GM13976 (cell line): ENCODE measurements at places on chromosomes 3 and 15.
A peak's percentile ranks its signal among the peaks of the same experiment; 100 is the strongest.

GRCh38 chr15:35833581-35833980 lies 287.6 kb upstream of the DPH6 start:
- DNase-seq: no peak

- DNase-seq: no peak
Observed at GRCh38 chr15:80090041-80090440, 30.6 kb downstream of the ZFAND6 start.

GRCh38 chr3:185176750-185177359 lies 24.0 kb upstream of the C3orf70 start:
- DNase-seq: peak; percentile 41

DNA sequence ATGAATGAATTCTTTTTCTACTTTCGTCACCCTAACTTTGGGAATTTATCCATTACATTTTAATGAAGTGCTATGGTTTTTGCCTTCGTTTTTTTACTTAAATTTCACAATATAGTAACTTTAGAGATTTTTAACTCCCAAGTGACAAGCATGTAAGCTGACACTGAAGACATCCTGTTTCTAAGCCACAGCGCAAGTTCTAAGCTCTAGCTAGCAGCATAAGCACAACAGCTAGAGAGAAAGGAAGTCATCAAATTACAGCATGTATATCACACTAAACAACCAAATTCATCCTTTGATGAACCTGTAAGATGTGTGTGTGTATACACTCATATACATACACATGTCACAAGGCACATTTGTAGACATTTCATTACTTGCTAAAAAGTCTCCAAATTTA lies 119.3 kb downstream of the P3H2 start:
- DNase-seq: no peak

GRCh38 chr3:126051741-126052140 lies 32.2 kb downstream of the SLC41A3 start:
- DNase-seq: no peak

DNA sequence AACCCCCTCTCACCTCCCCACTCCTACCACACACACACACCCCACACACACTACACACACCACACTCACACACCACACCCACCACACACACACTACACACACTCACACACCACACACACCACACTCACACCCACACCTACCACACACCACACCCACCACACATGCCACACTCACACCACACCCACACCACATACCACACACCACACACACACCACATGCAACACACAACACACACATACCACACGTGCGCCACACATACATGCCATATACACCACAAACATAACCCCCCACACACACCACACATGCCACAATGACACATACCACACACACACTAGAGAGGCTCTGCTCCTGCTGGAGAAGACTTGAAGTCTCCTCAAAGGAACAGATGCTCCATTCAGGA lies 5.9 kb upstream of the ITPKA start:
- DNase-seq: no peak

- peak; percentile 73 for DNase-seq
Observed at GRCh38 chr3:11059090-11059798, 66.7 kb downstream of the SLC6A1 start.

DNA sequence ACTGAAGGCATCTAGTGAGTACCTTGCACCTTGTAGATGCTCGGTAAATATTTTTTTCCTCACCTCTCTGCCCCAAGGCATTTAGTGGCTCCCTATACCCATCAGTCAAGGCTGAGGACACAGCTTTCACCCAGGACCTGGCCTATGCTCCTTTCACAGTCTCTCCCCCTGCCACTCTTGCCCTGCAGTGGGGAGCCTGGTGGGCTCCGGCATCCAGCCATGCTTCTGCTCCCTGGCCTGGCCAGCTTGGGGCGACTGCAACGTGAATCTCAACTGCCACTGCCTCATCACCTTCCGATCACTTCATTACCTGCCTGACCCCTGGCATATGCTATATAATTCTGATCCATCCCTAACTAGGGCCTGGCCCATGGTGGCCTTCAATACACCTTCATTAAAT lies 735 bp upstream of the CX3CR1 start:
- no peak for DNase-seq

DNA sequence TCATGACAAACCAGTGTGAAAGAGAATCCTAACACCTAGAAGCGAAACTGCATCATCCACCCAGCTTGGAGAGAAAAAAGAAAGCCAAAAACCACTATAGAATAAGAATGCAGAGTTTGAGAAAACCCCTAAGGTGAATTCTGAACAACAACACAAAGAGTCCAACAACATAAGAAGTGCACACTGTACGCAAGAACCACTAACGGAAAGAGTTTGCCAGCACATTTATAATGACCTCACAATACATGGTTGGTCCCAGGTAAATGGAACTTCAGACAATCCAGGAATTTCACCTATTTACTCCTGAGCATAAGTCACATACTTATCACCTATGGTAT lies 128.3 kb upstream of the BHLHE40 start:
- DNase-seq: peak; percentile 40

- no peak for DNase-seq
Observed at GRCh38 chr15:66679657-66680108, 22.4 kb upstream of the SMAD6 start.

GRCh38 chr3:30340500-30340899 lies 265.9 kb upstream of the TGFBR2 start:
- no peak for DNase-seq

GRCh38 chr15:92385096-92385495 lies 8.6 kb upstream of the ST8SIA2 start:
- no peak for DNase-seq

- DNase-seq: no peak
Observed at GRCh38 chr3:11692532-11692813, 48.8 kb upstream of the VGLL4 start.

DNA sequence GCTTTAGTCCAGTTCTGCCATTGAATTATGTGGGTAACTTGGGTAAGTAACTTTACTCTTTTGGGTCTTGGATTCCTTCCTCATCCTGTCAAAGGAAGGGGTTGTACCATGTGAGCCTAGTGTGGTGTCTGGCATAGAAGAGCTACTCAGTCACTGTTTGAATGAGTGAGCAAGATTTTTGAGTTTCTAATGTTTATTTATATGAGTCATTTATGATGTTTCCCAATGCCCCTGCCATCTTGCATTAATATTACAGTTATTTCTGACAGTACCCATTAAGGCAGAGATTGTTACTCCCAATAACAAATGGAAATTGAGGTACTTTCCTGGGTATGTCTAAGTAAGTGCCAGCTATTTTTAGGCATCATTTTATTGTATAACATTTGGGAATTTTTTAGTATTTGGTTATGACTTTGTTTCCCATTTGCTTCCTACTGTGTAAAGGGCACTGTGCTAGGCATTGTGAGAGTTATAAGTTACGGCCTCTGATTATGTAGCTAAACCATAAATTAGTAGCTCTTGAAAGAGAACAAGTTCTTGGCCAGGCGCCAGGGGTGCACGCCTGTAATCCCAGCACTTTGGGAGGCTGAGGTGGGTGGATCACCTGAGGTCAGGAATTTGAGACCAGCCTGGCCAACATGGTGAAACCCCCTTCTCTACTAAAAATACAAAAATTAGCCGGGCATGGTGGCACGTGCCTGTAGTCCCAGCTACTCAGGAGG lies 23.5 kb downstream of the NR1D2 start:
- DNase-seq: no peak

DNA sequence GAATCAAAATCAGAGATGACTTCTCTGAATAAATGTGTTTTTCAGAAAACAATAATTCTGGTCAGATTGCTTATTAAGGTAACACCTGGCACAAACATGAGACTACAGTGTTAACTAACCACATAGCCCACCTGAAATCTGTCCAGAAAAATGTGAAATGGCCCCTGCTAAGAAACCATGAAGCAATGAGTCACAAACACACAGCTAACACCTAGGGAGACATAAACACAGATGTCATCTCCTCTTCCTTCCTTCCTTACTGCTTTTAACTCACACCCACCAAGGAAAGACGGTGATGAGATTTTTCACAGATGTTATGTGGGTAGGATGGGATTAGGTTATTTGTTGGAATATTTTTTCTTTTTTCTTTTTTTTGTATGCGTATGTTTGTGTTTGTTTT lies 315.0 kb upstream of the STAC start:
- no peak for DNase-seq

- DNase-seq: no peak
Observed at GRCh38 chr3:148227534-148227933, 470.2 kb upstream of the AGTR1 start.

- peak; percentile 72 for DNase-seq
Observed at GRCh38 chr3:13461169-13462124, 18.7 kb upstream of the HDAC11 start.

DNA sequence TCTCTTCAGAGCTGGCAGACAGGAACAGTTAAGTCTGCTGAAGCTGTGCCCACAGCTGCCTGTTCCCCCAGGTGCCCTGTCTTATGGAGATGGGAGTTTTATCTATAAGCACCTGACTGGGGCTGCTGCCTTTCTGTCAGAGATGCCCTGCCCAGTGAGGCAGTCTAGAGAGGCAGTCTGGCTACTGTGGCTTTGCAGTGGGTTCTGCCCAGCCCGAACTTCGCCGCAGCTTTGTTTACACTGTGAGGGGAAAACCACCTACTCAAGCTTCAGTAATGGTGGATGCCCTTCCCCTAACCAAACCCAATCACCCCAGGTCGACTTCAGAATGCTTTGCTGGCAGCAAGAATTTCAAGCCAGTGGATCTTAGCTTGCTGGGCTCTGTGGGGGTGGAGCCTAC lies 91.2 kb downstream of the SLC25A26 start:
- DNase-seq: no peak

DNA sequence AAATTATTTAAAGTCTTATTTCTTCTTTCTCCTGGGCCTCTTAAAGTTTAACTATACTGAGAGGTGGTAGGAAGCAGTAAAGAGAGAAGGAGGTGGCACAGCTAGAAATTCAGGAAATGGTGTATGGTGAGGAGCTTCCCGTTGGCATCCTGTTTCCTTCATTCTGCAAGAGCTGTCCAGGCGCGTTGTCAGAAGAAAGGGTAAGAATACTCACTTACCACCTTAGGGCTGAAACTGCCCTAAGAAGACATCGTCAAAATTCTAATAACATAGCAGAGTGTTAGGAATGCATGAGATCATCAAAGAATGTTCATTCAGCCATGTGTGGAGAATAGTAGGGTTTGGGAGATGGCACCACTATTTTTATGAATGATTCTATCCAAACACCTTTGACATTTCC lies 699.6 kb downstream of the MCTP2 start:
- DNase-seq: no peak

DNA sequence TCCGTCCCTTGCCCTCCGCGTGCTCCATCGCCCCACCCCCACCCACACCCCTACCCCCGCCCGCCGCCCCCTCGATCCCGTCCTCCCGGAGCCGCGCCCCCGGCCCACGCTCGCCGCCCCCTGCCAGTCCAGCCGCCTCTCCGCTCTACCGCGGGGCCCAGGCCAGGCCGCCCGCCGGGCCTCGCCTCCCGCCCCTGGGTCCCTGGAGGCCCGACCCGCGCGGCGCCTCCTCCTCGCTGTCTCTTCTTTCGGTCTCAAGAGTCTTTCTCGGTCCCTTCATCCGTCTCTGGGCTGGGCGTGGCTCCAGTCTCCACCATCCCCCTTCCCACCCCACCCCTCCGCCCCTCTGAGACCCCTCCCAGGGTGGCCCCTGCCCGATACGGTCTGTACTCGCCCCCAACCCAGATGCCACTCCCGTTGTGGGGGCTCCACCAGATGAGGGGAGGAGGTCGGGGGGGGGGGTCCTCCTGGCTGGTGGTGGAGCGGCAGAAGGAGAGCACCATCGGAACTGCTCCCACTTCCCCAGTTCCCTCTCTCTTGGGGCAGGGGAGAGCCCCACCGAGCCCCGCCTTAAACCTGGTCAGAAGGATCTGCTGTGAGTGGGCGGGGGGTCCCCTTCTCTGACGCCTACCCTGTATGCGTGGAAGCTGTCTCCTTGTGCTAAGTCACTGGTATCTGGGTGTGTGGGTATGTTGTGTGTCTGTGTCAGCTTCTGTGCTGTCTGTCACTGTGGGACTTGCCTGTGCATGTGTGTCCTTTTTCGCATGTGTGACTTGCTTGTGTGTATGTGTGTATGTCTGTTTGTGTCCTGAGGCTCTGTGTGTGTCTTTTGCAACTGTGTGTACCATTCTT lies 1.0 kb downstream of the PRKCD start:
- DNase-seq: peak; percentile 83

DNA sequence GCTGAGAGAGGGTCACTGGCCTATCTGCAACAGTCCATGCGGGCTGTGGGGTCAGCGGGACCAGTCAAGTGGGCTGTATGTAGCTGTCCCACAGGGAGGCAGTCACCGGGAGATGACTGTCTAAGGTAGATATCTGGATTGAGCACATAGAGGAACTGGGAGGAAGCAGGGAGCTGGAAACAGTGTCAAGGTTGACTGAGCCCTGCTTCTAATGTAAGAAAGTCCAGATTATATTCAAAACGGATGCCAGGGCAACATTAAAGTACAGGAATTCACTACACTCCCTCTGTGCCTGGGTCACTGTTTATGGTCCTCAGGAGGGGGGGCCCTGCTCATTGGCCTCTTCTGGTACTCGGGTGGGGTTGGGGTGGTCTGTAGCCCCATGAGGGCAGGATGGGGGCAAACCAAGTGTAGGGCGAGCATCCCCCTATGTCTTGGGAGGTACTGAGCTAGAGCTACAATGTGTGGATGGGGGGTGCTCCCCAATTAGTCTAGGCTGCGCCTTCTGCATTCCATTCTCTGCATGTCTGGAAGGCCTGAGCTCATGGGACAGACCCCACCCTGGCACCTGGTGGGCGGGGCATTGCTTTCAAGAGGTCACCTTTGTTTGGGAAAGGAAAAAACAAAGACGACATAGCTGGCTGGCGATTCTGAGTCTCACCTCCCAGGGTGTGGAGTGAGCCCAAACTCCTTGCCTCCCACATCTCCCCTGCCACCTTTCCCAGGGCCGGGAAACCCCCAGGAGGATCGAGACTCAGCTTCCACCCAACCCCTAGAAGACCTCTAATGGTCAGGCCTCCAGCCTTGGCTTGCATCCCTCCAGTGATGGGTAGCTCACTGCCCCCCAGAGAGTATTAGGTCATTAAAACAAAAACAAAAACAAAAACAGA lies 45.1 kb upstream of the C15orf39 start:
- no peak for DNase-seq
